ENCODE measurements at places on chromosomes 2 and 18.

DNA sequence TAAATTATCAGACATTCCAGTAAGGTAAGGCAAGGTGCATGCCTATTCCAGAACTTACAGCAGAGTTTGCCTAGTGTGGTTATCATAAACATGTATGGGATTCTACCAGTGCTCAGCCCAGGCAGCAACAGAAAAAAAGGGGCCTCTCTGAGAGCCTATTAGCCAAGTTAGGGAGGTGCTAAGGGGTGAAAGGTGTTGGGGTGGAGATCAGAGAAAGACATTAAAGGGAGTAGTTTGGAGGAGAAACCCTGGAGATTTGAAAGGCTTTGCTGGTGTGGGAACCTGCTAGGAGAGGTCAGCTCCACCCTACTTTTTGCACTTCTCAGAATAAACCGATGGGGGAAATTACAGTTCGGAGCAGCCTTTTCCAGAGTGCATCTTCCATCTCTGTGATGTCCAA, 2.9 kb downstream of the ARPC2 start:
- DNase-seq: no peak

DNA sequence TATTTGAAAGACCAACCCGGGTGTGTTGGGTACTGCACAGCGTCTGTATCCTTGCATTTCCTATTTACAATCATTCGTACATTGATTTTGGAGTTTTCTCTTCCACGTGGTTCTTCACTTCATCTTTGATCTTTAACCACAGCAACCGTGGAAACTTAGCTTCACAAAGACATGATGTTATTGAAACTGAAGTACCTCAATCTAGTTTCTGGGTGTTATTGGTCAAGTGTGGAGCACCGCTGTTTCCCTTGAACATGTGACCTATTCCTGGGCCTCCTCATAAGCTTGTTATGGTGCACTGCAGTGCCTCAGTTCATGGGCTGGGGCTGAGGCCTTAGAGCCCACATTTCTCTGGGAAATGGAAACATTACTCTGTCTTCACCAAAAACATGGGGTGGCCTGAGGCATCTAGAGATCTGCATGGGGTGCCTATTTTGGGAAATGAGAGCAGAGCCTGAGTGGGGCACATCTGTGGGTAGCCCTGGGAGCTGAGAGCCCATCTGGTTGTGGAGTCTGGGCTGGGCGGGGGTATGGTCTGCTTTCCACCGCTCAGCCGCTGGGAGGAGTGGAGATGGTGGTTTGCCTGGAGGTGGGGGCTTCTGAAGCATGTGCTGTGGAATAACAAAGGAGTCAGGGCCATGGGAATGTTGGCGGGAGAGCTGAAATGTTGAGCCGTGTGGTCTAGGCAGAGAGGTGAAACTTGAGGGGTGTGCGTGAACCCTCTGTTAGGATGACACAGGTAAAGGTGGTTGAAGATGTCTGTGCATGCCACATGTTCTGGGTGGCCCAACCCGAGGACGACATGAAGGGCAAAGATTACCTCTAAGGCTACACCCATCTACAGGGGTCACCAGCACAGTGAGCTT, 37.4 kb downstream of the ZNF236 start:
- no peak for DNase-seq

DNA sequence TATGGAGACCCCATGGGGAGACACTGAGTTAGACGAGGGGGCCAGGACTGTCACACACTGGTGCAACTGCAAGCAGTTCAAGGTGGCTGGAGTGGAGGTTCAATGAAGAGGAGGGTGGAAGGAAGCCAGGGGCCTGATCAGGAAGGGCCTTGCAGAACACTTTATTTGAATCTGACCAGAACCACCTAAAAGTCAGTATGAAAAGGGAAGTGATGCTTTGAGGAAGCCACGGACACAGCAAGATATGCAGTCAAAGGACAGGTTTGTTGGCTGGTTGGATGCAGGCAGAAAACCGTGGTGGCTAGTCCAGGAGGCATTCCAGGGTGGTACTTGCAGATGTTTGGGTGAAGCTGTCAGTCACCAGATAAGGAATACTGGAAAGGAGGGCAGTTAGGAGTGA, 3.5 kb upstream of the FAM124B start:
- DNase-seq: no peak

GRCh38 chr2:20634507-20635112, 16.3 kb downstream of the HS1BP3 start:
- DNase-seq: no peak

DNA sequence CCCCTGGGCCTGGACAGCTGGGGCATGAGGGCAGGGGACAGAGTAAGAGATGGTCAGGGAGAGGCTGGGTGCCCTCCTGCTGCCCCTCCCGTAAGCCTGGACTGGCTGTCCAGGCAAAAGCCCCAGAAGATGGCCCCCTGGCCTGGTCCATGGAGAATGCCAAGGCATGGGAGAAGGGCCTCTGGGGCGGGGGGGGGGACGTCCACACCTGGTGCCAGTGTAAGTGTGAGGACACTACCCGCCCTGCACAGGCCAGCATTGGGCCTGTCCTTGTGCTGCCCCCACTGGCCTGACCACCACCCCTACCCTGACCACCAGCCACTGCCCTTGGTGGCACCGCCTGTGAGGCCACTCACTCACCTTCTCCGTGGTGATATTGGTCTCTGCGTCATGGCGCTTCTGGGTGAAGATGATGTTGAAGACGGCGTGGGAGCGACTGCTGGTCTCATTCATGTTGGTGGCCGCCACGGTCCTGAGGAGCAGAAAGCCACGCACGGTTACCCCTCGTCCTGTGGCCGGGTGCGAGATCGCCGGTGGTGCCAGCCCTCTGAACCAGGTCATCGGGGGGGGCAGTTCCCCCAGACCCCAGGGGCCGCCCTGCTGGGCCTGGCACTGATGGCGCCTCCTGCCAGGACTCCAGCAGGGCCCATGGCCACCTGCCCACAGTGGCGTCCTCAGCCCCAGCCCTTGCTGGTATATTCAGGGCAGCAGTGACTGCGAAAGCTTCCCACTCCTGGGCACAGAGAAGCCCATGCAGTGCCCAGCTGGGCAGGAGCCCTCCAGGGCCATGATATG, 35.2 kb downstream of the KIF1A start:
- no peak for DNase-seq

DNA sequence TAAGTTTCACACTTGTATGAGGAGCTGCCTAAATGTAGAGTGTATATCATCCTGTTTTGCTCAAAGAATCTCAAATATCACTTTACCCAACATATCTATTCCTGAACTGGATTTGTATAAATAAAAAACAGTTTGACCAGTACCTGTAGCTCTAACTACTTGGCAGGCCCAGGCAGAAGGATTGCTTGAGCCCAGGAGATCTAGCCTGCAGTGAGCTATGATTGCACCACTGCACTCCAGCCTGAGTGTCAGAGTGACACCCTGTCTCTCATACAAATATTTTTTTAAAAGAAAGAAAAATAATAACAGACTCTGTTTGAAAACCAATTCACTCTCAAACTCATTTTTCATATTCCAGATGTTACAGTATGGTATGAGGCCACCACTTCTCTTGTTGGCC, 7.7 kb upstream of the LIMS2 start:
- DNase-seq: no peak

- no peak for DNase-seq
Observed at GRCh38 chr2:76870581-76870980, 651.6 kb downstream of the LRRTM4 start.

- DNase-seq: no peak
Observed at GRCh38 chr2:20999906-21000645, 43.8 kb downstream of the APOB start.

DNA sequence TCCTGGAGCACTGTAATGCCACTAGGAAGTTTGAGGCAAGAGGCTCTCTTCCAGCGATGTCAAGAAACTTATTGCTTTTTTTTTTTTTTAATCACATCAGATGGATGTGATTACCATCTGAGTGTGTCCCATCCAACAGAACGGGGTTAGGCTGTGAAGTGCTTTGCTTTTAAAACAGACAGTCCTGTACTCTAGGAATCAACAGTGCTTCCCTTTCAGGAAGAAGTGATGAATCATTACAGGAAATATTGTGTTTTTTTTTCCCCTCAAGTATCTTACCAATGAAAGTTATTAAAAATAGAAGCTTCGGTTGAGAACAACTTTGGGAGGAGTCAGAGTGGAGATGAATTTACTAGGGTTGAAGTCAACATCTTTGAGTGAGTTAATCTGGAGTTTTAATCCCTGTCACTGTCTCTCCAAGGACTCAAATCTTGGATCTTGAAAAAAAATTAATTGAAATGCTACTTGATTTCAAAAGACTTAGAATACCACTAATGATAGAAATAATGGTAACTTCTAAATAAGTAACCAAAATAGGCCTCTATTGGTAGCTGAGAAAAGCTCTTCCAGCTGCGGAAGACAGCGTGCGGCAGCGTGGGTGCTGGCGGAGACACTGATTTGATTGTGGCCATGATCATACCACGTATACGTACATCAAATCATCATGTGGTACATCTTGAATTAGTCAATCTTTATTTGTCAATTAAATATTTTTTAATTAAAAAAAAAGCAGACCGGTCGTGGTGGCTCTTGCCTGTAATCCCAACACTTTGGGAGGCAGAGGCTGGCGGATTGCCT, 45.5 kb downstream of the GATA6 start:
- no peak for DNase-seq

GRCh38 chr18:13450289-13451212, 232.0 kb downstream of the LDLRAD4 start:
- DNase-seq: no peak

- peak; percentile 39 for DNase-seq
Observed at GRCh38 chr2:72770879-72771461, 54.9 kb downstream of the EXOC6B start.

DNA sequence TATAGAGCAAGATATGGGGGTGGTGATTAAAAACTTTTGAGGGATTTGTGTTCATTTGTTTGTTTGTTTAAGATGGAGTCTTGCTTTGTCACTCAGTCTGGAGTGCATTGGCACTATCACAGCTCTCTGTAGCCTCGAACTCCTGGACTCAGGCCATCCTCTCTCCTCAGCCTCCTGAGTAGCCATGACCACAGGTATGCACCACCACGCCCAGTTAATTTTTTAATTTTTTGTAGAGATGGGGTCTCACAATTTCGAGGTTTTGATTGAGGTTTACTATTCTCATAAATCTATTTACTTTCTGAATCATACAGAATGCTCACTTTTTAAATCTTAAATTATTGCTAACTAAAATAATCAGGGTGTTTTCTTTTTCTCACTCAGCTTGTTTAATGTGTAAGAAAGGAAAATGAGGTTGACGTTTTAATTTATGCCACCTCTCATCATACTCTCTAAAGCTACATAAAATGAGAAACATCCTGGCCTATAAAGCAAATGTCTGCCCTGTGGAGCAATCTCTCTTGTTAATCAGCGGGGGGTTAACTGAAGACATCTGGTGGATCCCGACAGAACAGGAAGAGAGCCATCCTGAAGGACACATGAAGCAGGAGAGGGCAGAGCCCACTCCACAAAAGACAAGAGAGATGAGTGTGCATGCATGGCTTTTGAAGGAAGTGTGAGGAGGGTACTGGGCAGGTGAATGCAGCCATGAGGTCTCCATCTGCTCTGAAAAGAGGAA, 589.1 kb upstream of the SLC8A1 start:
- no peak for DNase-seq

GRCh38 chr18:40864846-40865245, 1090.2 kb upstream of the PIK3C3 start:
- no peak for DNase-seq

DNA sequence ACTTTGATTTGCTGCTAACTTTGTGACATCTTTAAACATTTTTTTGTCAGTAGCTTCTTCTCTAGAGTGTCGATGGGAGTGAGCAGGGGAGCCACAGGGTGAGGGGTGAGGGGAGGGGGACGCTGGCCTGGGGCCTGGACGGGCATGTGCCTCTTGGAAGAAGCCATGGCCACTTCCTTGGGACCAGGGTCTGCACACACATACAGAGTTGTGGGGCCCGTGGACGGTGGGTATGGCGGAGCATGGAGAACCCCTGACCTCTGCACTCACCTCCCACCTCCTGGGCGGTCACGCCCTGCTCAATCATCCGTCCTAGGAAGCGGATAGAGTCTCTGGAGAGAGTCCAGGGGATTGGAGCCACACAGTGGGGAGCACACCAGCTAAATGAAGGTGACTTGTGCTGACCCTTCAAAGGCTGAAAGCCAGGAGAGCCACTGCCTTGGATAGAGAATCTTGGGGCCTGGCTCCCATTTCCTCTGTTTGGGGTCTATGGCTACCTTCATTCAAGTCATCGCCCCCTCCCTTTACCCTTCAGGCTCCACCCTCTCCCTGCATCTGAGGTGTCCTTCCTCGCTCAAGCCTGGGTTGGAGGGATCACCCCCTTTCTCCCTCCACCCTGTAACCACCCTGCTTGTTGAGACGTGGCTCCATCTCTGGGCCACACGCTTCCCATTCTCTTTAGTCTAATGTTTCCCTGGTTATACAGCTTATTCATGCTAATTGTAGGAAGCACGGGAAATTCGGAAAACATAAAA, 63.9 kb upstream of the HAAO start:
- no peak for DNase-seq

- DNase-seq: no peak
Observed at GRCh38 chr2:99484205-99484604, 5.6 kb downstream of the REV1 start.

DNA sequence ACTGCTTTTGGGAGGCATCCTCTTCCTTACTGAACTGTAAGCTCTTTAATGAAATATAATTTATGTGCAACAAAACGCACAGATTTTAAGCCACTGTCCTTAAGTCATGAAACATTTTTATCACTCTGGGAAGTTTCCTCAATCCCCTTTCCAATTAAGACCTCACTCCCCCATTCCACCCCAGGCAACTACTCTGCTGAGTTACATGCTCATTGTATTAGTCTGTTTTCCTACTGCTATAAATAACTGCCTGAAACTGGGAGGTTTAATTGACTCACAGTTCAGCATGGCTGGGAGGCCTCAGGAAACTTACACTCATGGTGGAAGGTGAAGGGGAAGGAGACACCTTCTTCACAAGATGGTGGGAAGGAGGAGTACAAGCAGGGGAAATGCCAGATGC, 46.5 kb upstream of the KCNE4 start:
- DNase-seq: no peak

DNA sequence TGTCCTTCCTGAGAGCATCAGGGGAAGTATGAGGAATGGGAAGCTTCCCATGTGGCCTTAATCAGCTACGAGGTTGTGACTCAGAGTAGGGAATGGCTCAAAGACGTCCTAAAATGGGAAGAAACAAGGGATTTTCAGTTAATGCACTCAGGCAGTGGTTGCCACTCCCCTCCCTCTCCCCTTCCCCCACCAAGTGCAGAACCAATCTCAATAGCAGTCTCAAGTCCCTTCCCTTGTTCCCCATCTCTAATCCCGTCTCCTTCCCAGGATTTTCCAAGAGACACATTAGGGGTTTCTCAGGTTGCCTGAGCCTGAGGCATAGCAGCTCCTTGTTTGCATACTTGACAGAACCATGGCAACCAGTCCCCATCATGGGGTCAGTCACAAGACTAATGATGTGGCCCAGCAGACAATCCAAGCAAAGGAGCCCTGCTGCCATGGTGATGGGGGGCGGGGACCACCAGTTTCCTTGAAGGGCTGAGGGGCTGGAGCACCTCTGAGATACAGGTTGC, 18.2 kb upstream of the RESP18 start:
- DNase-seq: no peak

DNA sequence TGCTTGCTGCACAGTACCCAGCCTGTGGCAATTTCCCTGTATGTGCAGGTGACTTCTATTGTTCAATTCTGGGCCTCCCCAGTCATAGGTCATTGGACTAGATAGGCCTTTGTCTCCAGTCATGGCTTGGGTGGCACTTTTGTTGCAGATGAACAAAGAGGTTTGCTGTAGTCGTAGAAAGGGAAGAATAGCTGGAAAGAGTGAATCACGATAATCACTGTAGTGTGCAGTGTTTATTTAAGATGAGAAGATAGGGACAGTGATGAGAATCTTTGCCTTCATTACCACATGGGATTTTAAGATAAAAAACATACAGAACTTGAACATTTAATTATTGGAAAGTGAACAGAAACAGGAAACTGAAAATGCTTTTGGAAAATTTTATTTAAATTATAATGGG, 156.1 kb upstream of the CYRIA start:
- peak; percentile 12 for DNase-seq

- no peak for DNase-seq
Observed at GRCh38 chr2:84297155-84297554, 161.9 kb downstream of the SUCLG1 start.

All from substantia nigra (tissue), 51 donors.